ENCODE measurements at places on chromosomes 3 and 15.

DNA sequence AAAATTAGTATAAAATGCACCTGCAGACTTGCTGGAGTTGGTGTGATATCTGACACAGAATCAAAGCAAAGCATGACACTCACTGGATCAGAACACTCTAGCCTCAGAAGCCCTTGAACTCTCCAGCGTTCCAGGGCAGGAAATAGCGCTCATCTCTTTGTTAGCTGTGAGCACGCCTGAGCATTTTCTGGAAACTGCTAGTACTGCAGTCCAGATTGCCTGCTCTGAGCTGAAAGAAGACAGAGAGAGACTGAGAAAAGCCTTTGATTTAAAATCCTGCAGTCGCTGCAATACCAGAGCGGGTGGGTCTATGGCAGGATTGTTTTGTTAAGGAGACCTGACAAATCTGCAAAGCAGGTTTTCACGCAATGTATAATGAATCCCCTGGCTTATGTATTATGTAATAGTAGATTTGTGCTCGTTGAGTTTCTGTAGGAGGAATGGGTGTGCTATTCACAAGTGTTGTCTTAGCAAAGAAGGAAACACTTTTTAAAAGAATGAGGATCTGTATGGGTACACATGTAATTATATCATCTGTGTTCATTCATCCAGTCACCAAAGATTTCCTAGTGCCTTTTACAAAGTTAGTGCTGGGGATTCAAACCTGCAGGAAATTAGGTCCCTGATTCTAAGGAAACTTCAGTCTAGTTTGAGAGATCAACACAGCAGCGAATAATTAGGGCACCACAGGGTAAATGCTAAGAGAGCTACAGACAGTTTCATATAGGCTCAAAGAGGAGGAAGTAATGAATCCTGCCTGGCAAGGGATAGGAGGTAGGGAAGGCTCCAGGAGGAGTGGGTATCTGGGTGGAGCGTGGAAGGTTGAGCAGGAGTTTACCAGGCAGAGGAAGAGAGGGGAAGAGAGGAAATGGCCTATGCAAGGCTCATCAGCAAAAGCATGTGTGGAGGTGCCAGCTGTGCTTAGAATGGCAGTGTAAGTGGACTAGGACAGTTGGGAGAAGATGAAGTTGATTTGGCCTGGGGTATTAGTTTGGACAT, 26.1 kb upstream of the MGLL start:
- no peak for DNase-seq

GRCh38 chr15:51369451-51369761, 28.0 kb downstream of the GLDN start:
- no peak for DNase-seq

GRCh38 chr3:105359098-105359762, 7.5 kb upstream of the ALCAM start:
- DNase-seq, result no peak

GRCh38 chr3:128702391-128702790, 23.6 kb upstream of the RAB7A start:
- DNase-seq, result no peak

Measured in activated CD4-positive, CD25-positive, alpha-beta regulatory T cell (primary cell).